ENCODE measurements at places on chromosomes 5 and 9. TPM values are rescaled to one million over a fixed set of nuclear protein-coding genes. Genes with fewer than 3 reads are reported as not detected.

DEPDC1B gene
- 4.2 TPM for polyA plus RNA-seq

OMD gene
- polyA plus RNA-seq: not detected

UGT3A1 gene
- polyA plus RNA-seq: not detected

BTNL8 gene
- not detected for polyA plus RNA-seq

C6 gene
- 0.02 TPM for polyA plus RNA-seq

KIF12 gene
- polyA plus RNA-seq: 0.15 TPM

CCL19 gene
- polyA plus RNA-seq: not detected

VLDLR gene
- polyA plus RNA-seq: 12.0 TPM

GRCh38 chr9:35840881-35841644 is 12.0 kb downstream of the TMEM8B start:
- DNase-seq: no peak

DNA sequence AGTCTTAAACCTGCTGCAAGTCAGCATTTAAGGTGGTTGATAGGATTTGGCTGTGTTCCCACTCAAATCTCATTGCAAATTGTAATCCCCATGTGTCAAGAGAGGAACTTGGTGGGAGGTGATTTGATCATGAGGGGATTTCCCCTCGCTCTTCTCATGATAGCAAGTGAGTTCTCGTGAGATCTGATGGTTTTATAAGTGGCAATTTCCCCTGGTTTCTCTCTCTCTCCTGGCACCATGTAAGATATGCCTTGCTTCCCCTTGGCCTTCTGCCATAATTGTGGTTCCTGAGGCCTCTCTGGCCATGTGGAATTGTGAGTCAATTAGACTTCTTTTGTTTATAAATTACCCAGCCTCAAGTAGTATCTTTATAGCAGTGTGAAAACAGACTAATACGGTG is 84.3 kb upstream of the SMC2 start:
- DNase-seq: no peak

DNA sequence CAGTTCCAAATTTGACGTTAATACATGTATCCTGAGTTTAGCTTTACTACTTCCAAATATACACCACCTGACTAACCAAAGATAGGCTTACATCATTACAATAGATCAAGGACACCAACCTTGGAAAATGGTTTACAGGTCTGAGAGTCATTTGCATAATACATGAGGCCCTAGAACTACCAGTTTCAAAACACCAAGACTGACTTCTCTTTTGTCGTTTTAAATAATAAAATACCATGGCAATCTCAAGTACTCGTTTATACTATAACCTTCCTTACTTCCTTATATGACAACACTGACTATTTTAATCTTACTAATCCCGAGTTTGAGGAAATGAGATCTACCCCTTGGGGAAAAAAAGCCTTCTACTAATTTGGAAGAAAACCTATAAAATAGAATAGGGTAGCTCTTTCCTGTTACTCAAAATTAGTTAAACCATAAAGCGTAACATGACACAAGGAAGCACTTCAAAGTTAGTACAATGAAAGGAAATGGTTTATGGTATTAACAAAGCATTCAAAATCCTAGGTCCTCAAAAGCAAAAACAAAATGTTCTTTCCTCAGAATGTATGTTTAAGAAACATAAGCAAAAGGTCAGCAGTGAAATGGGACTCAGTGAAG is 42.1 kb downstream of the UBQLN1 start:
- DNase-seq: no peak

DNA sequence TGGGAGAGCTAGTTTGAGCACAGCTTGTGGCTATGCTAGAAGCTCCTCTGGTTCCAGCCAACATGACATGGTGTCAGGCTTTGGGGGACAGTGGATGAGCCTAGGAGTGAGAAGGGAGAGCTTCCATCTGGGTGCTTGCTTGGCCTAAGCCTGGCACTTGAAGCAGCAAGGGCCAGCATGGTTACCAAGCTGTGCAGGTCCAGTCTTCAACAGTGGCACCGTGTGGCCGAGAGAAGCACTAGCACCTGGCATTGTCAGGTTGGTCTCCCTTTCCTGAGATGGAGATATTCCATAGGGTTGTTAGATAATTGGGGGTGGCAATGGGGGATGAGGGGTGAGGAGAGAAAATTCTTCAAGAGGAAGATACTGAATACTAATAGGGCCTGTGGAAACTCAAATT is 261.9 kb downstream of the PBX3 start:
- DNase-seq: no peak

GRCh38 chr9:78989031-78989658 is 582.6 kb upstream of the TLE4 start:
- DNase-seq: no peak

DNA sequence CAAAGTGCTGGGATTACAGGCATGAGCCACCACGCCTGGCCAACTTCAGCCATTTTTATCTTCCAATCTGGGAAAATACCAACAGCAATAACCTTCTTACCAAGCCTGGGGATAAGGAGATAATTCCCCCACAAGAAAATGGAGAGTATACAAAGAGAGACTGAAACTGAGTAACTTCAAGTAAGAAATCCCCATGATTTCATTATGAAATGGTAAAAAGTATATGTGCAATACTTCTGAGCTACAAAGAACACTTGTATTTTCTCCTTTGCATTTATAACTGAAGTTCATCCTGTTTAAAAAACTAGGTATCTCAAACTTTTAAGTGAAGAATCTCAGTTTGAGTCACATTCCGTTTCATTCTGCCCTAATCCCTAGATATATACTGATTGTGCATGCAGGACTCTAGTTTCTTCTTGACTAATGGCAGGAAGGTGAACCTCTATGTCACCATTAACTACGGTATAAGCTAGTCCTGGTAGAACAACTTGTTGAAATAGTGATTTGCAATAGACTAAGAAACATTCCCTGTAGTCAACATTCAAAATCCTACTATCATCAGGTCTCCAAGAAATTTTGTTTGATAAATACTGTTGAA is 2071.4 kb downstream of the MAT2B start:
- DNase-seq: no peak

DNA sequence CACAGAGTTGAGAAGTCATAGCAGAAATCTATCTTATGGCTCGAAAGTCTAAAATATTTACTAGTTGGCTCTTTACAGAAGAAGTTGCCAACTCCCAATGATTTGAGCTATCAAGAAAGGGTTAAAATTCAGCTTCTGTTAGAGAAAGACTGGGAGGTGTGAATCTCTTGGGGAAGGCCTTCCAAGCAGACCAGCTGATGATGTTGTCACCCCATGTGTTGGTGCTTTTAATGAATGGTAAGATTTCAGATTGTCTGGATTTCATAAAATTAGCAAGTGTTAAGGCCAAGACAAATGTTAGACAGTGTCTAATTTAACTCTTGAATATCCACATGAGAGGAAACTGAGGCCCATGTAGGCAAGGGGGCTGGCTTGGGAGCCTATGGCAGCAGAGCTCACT is 63.9 kb downstream of the PPARGC1B start:
- DNase-seq: no peak

DNA sequence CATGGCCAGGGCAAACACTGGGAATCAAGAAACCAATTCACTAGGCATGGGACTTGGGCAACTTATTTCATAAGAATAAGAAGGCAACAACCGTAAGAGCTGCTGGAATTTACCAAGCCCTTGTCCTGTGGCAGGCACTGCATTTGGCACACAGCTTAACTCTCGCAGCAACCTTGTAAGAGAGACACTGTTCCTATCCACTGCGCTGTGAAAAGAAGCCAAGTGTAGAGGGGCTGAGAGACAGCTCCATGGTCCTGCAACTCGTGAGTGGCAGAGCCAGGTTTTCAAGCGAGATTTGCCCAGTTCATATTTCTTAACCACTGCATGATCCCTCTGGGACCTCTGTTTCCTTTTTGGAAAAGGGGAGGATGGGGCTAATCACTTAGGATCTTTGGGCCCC is 129.3 kb upstream of the STC2 start:
- no peak for DNase-seq

- peak; percentile 34 for DNase-seq
These were observed at the start of gene NR5A1 for GRCh38 chr9:124506931-124507879. Gene NR5A1, minus strand, starts transcription at chr9:124507399. Its CDS starts 4,004 bp downstream, at chr9:124503395.

DNA sequence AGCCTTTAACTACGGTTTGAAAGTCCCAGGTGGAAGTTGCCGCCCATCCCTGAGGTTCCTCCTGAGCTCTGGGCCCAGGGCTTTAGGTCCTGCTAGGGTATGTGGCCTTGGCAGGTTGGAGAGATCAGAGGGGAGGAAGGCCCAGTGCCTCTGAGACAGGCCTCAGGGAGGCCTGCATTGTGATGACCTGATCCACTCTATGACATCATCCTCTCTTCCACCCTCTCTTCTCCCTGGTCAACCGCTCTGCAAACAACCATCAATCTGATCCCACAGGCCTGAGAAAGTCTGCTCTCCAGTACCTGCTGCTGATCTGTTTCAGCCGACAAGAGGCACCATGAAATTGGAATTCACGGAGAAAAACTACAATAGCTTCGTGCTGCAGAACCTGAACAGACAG is at the start of gene CCIN:
CCIN (plus strand) TSS at position 223 of the 400 bp plus-strand sequence; CDS start at position 338, 115 bp downstream.
- DNase-seq: no peak

DNA sequence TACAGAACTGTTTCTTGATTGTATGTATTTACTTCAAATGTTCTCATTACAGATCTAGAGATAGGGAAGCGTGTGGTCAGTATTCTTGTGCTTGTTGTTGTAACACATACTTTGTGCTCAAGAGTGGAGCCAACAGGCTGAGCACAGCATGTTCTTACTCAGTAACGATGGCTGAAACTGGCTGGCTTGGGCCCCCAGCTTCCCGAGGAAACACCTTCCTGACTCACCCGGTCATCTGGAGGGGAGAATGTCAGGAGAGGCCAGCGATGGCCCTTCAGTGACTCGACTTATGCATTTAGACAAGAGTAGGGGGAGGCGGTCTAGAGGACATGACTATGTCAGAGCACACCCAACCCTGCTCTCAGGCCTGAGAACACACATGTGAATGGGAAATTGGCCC is 25.6 kb downstream of the ZNF474 start:
- no peak for DNase-seq

DNA sequence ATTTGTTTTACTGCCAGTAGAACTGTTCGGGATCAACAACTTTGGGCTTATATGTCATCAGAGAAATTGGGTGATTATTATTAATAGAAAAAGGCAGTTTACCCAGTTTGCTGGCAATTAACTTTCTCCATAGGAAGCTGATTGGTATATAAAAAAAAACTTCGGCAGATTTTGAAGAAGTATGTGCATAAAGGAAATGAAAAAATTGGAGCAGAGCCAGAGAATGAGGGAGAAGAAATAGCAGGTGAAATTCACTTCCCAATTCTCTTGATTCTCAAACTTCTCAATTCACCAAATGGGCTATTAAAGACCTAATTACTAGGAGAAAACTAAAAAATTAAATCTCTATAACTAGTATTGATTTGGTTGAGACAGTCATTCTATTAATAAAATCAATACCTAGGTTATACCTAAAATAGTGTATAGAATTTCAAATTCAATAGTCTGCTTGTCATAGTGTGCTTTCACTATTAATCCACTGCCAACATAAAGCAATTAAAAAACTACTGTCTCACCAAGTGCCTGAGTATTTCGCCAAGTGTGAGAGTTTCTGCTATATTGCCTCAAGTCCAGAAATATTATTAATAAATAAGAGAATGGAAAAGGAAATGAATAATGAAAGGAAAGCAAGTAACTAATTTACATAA is 47.5 kb downstream of the STX17 start:
- DNase-seq: no peak

GRCh38 chr9:12813960-12814876 is 39.4 kb downstream of the LURAP1L start:
- peak; percentile 59 for DNase-seq

- no peak for DNase-seq
These were observed 8.7 kb downstream of the RANBP6 start for GRCh38 chr9:6006749-6007057.

DNA sequence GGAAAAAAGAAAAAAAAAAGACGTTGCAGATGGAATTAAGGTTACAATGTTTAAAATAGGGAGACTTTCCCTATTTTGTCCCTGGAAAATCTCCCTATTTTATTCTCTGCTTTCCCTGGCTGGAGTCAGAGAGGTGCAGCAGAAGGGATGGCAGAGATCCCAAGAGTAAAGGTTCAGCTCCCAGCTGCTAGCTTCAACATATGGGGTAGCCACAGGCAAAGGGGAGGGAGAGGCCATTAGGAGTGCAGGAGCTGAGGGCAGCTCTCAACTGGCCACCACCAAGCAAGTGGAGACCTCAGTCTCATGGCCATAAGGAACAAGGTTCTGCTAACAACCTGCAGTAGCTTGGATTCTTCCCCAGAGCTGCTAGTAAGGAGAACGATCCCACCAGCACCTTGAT is 367.0 kb upstream of the DAP start:
- no peak for DNase-seq

DNA sequence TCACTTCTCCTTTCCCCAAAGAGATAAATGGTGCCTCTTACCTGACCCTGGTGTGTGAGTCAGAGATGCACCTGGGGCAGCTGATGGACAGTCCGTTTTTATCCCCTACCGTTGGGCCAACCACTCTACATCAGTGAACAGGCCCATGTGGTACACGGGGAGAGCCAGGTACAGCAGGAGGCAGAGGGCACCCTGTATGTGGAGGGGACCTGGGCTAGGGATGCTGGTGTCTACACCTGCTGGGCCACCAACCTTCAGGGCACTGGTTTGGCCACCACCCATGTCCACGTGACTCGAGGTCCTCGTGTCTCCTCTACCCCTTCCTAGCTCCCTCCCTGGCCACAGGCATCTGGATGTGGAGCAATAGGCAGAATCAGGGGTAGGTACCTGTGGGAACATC is 22.7 kb upstream of the ANXA6 start:
- DNase-seq: no peak

- no peak for DNase-seq
These were observed 9.9 kb upstream of the HAVCR1 start for GRCh38 chr5:157068785-157069184.

- DNase-seq: no peak
These were observed 18.5 kb upstream of the GNE start for GRCh38 chr9:36276781-36277181.

- peak; percentile 26 for DNase-seq
These were observed 15.6 kb upstream of the CLK4 start for GRCh38 chr5:178642351-178642909.
